ENCODE measurements at places on chromosomes 6 and 20. TPM values are rescaled to one million over a fixed set of nuclear protein-coding genes. Genes with fewer than 3 reads are reported as not detected.

DNA sequence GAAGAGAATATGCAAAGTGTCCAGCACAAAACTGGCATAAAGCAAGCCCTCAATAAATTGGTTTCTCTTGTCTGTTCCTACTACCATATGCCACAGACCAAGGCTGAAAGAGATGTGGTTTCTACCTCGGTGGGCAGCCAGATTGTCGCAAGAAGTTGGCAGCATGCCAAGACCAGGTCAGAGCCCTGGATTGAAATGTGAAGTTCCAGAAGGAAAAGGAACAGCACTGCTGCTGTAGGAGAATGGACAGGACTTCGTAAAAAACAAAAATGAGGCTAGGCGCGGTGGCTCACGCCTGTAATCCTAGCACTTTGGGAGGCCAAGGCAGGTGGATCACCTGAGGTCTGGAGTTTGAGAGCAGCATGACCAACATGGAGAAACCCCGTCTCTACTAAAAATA, 22.1 kb downstream of the MRPL14 start:
- no peak for DNase-seq

DNA sequence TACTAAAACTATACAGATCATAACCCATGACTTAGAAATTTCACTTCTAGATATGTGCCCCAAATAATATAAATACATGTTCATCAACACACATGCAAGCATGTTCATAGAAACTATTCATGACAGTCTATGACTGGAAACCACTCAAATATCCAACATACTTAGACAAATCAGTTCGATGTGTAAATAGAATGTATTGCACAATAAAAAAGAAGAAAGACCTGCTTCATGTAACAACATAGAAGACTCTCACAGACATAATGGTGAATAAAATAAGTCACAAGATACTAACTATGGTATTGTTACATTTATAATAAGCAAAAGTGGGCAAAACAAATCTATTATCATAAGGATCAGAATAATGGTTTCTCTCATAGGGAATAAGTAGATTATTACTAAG, 163.5 kb upstream of the THBS2 start:
- DNase-seq: no peak

HFE gene
- total RNA-seq: 1.5 TPM

DNA sequence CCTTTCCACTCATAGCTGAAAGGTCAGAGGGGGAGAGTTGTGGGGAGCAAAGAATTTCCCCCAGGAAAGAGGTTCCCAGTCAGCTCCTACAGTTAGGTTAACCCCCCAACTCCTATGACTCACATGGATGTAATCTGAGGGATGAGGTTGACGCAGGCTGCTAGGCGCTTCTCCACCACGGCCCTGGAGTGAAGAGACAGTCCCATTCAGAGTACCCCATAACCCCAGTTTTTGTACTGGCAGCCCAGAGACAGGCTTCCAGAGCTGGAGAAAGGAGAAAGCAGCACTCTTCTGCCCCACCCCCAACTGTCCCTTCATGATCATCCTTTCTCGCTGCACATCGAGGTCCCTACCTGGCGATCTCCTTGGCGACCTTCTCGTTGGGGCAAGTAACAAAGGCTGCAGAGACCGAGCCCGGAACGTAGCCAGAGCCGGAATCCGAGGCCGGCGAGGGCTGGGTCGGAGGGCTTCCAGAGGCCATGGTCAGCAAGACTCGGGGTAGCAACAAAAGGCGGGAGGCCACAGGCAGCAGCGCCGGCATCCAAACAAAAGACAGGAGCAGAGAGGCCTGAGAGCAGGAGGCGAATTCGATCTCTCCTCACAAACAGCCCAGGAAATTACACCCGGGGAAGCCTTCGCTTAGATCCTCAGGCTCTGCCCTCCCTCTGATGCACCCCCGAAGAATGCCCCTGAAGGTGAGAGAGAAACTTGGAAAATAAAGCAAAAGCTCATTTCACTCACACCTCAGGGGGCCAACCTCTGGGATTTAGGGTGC, 592 bp downstream of the CUTA start:
- DNase-seq: no peak

DNA sequence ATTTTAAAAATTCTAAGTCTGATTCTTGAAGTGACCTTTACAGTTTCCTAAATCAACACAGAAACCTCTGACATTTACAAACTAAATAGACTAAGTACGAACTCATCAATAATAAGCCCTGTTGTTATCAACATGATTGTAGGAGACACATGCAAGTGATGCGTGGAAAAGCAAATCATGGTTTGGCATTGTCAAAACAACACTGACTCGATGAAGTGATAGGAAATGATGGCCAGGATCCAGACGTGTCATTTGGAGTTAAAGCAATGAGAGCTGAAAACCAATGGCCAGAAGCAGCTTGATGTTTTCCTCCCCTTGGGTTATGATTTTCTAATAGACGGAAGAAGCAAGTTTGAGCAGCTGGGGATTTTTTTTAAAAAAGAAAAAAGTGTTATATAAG, 117.4 kb upstream of the FAM184A start:
- DNase-seq: no peak

GRCh38 chr6:83476971-83477370, 35.4 kb upstream of the PRSS35 start:
- no peak for DNase-seq

DNA sequence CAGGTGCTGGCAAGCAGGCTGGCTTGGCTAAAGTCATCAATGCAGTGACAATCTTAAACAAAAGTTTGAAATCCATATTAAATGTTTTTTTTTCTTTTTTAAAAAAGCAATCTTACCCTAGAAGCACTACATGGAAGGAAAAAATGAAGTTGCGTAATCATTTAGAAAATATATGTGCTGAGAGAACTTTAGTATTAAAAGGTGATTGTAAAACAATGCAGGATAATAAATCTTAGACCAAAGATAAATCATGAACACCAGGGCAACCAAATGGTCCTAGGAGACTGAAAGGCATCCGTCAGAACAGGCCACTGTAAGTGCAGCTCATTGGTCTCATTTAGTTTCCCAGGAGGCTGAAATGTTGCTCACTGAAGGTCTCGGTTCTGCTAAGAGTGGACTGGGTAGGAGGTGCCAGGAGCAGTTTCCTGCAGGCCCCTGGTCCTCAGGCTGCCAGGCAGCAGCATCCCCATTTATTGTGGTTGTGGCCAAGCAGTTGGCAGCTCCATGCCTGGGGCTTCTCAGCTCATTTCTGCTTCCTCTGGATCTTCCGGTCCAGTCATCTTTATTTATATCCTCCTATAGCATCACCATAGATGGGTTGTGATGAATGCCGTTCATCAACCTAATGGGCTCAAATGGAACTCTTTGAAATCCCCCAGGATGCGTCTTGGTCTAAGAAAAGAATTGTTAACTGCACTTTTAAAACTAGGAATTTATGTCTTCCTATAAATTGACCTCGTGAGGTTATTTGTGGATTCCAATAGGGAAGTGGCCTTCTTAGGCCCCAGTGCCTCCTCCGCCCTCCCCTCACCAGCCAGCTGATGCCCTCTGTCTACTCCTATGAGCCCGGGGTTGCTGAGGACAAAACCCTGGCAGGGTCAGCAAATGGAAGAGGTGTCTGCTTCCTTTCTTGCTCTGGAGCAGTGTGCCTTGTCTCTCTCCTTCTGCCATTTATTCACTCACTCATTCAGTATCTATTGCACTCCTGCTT, 269.0 kb downstream of the UST start:
- DNase-seq: no peak

DNA sequence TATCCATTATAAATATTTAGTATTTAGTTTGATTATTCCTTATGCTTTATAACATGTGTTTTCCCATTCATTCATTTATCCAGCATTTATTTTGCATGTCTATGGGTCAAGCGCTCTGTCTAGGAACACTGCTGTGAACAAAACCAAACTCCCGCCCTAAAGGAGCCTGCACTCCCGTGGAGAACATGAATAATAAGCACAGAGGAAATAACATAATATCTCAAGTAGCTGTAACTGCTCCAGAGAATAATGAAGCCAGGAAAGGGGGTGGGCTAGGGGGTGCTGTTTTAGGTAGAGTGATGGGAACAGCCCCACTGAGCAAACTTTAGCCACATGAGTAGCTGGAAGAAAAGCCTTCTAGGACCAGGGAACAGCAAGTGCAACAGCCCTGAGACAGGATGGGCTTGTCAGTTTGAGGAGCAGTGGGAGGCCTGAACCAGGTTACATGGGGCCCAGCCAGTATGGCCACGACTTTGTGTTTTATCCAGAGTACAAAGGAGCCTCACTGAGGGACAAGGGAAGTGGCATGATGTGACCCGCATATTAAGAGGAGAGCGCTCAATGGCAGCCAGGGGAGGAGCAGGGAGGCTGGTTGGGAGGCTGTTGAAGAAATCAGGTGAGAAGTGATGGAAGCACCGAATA, 24.4 kb upstream of the PRND start:
- no peak for DNase-seq

GRCh38 chr20:24453869-24454268, 15.6 kb upstream of the SYNDIG1 start:
- no peak for DNase-seq

DNA sequence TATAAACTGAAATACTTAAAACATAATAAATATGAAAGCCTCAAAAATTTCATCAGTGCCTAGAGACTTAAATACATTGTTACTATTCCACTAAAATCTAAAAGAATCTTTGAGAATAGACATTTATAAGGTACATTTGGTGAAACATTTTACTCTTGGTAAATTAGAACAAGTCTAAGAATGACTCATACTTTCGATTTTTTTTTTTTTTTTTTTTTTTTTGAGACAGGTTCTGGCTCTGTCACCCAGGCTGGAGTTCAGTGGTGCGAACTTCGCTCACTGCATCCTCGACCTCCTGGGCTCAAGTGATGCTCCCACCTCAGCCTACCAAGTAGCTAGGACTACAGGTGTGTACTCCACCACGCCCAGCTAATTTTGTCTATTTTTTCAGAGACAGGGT, 6.4 kb downstream of the FUCA2 start:
- no peak for DNase-seq

DNA sequence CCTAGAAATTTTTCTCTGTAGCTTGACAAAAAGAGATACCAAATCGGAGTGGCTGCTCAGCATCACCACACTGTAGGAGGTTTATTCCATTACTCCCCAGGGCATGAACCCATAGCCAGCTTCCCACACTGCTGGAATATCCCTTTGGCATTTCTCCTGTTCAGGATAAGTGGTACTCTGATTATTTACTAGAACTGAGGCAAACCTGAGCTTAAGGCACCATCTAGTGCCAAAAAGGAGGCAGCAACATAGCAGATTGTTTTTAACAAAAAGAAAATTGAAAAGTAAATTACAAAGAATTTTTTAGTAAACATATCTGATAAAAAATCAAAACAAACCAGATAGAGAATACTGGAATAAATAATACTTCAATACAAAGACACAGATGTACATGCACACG, 181.7 kb downstream of the WDR27 start:
- no peak for DNase-seq

- peak; percentile 38 for DNase-seq
Observed at GRCh38 chr6:52839124-52840055, 1.2 kb downstream of the GSTA5 start.

DNA sequence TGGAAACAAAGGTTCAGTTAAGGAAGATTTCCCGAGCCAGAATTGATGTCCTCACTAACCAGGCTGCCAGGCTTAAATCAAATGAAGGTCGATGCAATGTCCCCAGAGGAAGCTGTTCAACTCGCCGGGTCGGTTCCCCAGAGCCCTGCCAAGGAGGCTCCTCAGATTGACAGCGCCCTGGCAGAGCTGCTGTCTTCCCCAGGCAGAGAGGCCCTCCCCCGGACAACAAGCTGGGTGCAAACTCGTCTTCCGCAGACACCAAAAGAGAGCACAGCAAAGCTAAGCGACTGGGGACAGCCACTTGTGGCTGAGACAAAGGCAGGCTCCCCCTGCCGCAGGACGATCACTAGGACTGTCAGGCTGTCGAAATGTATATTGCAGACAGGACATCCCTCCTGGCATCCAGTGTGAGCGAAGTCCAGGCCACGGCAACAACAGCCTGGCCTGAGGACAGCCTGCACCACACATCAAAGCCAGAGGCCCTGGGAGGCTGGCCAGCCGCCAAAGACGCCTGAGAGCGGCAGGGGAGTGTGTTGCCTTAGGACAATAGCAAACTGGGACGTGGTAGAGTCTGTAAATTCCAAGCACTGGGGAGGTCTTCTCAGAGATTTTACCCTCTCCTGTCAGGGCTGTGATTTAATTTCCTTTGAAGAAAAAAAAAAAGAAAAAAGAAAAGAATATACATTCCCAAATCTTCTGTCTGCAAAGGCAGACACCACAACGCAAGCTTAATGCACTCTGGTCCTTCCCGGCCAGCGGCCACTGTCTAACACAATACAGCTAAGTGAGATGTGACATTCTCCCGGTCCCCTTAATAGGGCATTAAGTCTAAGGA, 99.1 kb downstream of the HIVEP2 start:
- peak; percentile 58 for DNase-seq

Measured in naive thymus-derived CD4-positive, alpha-beta T cell (primary cell).